T-cell (primary cell): ENCODE measurements at places on chromosomes 4 and X.
A peak's percentile ranks its signal among the peaks of the same experiment; 100 is the strongest.

DNA sequence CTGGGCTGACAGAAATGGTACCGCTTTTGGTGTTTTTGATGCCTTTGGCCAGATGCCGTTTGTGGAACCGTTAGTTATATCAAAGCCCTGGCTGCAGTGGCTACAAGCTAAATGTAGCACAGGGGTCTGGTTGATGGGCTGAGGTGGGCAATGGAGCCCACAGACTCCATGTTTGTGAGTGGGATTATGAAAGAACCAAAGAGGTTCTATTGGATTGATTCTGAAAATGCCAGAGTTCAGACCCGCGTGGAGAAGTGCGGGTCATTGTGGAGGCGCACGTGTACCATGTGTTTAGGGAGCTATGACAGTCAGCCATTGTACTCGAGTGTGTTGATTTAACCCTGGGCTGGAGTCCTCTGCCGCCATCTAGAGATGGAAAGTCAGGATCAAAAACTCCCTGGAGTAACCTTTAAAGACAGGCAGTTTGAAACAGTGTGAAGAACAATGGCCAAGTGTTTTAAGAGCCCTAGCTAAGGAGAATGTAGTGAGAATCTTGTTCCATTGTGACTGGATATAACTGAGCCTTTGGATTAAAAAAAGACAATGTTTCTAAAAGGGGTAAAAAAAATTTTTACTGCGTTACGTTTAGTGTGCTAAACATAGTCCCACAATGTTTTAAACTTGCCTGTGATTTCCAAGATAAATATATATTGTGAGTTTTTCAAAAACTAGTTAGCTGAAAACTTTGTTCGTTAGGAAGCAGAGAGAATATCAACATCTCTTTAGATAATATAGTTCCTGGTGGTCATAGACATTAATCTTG lies 12.7 kb downstream of the ART3 start:
- DNase-seq: no peak

GRCh38 chr4:47690611-47691010 lies 147.3 kb downstream of the CORIN start:
- no peak for DNase-seq

DNA sequence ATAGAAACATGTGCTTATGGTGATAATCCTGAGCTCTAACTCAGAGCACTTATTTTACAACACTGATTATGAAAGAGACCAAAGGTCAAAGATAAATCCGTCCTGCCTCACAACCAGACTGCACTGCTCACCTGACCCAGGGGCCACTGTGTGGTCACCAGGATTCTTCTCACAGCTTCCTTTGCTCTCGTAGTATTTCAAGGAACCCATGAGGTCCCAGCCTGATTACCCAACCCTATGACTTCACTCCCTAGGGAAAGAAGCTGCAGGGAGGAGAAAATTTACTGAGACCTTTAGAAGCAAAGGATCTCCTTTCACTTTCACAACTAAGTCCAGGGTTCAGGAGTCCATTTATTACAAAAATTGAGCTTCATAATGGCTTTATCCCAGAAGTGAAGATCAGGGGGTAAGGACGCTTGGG lies 9.6 kb downstream of the SLC25A5 start:
- no peak for DNase-seq

- DNase-seq: no peak
Observed at GRCh38 chr4:109432696-109433095, 919 bp upstream of the SEC24B start.

GRCh38 chr4:155944516-155944915 lies 9.2 kb downstream of the CTSO start:
- no peak for DNase-seq

GRCh38 chr4:658681-659667 lies 15.1 kb downstream of the ATP5ME start:
- no peak for DNase-seq

- DNase-seq: no peak
Observed at GRCh38 chrX:115719171-115719570, 158.2 kb downstream of the PLS3 start.

GRCh38 chr4:55075376-55075775 lies 50.0 kb downstream of the KDR start:
- no peak for DNase-seq

DNA sequence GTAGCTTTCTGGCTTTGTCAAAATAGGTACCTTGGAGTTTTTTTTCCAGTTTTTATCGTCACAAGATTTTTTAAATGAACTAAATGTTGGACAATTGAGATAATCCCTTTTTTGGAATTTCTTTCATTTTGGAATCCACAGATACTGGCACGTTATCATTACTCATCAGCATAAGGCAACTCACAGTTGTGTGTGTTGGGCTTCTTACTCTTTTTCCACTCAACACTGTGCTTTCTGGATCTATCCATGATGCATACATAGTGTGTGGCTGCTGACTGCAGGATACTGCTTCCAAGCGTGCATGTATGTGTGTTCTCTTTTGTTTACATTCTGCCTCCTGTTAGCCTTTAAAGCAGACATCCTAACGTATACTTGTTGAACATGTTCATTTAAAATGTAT lies 113.5 kb upstream of the FAM9A start:
- DNase-seq: no peak

DNA sequence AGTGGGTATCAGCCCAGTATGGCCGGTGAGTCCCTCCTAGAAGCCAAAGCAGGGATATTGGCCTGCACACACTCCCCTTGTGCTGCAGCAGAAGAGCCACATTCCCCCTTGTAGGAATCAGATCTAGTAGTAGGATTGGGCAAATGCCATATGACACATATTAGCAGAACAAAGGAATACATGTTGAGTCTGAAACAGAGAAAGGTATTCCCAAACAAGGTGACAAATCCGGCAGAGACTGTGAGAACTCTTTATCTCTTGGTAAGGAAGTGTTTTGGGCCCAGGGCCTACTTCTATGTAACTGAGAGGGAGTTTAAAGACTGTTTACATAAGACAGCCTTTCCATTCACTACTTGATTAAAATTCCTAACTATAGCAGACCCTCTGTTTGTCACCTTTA lies 1382.0 kb downstream of the FAM133A start:
- DNase-seq: no peak

- DNase-seq: no peak
Observed at GRCh38 chrX:137031039-137031438, 2.8 kb downstream of the GPR101 start.

GRCh38 chr4:1658581-1658980 lies 25.5 kb downstream of the FAM53A start:
- DNase-seq: no peak

DNA sequence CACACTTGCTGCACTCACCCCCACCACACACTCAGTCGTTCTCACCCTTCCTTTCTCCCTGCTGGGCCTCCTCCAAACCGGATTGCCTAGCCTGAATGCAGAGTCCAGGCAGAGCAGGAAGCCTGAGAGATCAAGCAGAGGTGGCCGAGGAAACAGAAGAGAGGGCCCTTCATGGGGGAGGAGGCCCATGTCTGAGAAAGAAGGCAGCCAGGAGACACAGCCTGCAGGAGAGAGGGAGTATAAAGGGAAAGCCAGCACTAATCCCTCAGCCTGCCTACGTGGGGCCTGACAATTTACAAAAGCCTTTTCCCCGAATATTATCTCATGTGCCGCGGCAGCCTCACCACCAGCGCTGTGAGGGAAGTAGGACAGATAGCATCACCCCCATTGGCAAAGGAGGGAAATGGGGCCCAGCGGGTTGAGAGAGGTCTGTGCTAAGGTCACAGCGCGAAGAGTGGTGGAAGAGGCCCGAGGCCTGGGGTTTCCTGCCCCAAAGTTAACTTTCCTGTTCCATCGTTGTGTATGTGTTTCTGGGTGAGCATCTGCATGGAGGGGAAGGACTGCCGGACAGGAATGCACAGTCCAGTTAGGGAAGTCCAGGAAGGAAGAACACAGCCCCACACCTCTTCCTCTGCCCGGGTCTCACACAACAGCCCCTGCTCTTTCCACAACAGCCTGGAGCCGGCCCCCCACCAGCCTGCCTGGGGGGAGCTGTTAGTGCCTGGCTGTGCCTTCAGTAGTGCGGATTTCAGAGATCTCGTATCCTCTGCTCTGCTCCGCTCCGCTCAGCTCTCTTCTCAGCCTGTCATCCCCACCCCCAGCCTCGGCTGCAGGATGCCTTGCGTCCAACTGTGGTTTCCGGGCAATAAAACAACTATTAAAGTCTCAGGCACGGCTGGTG lies 50.9 kb upstream of the BCOR start:
- no peak for DNase-seq

- DNase-seq: no peak
Observed at GRCh38 chr4:76969495-76969894, 19.9 kb downstream of the SEPTIN11 start.

- DNase-seq: no peak
Observed at GRCh38 chr4:33187035-33187434, 2466.9 kb downstream of the PCDH7 start.

- no peak for DNase-seq
Observed at GRCh38 chrX:30228526-30228925, 1.9 kb upstream of the MAGEB3 start.

DNA sequence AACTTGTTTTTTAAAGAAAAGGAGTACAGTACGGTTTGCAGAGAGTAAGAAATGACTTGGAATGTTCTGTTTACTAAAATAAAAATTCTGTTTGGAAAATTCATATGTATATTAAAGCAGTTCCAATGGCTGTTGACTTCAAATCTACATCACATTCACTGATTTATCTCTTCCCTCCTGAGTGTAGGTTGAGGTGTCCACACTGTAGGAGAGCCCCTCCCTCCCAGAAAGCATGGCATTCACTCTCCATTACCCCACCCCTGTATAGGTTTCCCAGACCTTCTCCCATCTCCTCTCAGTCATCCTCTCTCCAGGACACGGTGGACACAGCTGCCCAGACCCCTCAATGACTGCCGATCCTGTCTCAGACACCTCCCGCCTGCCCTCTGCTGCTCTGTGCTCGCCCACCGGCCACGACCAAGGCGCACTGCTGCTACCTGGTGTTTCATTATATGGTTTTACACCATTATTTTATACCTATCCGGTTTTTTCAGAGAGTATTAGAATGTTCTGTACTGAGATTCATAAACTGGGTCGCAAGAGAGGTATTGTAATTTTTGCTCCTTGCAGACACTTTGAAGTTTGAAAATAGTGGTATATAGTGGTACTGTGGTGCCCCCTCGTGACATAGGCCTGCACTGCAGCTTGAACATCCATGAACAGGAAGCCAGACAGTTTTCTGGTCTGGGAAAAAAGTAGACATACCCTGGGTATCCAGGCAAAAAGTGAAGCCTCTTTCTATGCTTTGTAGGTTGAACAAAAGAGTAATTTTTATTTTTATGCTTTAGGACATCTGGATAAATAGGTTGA lies 38.8 kb upstream of the BEX4 start:
- peak; percentile 13 for DNase-seq

GRCh38 chrX:71017396-71017939 lies 50.7 kb downstream of the SNX12 start:
- DNase-seq: no peak

- DNase-seq: no peak
Observed at GRCh38 chrX:29851857-29852605, 363.3 kb upstream of the MAGEB2 start.

DNA sequence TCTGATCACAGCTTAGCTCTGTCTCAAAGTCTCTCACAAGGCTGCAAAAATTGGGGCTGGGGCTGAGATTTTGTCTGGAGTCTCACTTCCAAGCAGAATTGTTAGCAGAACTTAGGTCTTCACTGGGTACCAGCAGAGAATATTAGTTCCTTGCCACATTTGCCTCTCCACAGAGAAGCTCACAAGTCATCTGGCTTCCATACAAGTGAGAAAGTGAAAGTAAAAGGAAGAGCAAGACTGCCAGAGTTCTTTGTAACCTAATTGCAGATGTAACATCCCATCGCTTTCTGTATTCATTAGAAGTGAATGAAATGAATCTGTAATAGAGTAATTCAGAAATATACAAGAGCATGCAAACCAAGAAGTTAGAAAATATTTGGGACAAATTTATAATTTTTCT lies 624.1 kb upstream of the GNPDA2 start:
- no peak for DNase-seq

DNA sequence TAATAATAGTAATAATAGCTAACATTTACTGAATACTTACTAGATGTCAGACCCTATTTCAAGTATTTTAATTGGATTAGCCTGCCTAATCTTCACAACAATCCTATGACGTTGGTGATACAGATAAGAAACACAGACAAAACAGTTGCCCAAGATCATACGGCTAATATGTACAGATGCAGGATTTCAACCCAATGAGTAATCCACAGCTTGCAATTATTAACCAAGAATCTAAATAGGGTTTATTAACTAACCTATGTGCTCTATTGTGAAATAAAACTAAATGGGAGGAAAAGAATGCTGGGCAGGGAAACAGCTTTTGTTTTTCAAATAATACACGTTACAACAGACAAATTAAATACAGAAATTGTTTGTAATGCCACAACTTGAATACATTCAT lies 23.4 kb downstream of the FBXO8 start:
- no peak for DNase-seq

DNA sequence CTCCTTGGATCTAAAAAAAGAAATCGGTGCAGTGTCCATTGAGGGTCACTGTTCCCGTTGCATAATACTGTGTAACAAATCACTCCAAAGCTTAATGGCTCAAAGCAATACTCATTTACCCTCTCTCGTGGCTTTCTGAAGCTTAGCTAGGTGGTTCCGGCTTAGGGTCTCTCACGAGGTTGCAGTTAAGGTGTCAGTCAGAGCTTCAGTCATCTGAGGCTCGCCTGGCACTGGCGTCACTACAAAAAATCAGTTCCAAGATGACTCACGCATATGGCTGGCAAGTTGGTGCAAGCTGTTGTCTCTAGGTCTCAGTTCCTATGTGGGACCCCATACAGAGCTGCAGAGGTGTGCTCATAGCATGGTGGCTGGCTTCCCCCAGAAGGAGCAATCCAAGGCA lies 91.0 kb downstream of the BEND2 start:
- no peak for DNase-seq

DNA sequence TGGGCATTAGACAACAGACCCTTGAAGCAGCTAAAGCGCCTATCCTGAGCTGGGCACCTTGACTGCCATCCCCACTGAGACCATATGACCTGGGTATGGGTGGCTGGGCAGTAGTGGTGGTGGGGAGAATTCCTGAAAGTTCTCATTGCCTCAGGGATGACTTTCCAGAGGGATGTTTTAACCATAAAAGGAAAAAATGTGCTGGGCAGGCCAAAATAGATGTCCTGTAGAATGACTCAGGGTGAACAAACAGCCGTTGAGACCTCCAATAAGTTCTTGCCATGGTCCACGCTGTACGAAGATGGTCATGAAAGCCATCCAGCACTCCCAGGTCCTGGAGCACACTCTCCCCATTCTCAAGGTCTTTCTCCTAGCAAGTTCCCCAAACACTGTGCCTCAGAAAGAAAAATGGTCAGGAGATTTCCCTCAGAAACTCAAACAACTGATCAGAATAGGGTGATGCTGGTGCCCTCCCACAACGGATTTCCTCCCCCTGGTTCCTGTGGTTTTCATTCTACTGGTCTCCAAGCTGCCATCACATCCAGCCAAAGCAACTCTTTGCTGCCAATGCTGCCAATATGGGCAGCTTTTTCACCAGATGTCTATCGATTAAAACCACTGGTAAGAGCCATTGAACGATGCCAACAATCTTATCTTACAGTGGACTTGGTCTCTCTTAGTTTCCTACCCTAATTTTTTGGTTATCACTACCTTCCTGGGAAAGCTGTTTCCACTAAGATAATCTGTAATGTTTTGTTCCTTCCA lies 11.2 kb downstream of the CDKN2AIP start:
- DNase-seq: no peak
